ENCODE measurements at places on chromosomes 12 and 14.

DNA sequence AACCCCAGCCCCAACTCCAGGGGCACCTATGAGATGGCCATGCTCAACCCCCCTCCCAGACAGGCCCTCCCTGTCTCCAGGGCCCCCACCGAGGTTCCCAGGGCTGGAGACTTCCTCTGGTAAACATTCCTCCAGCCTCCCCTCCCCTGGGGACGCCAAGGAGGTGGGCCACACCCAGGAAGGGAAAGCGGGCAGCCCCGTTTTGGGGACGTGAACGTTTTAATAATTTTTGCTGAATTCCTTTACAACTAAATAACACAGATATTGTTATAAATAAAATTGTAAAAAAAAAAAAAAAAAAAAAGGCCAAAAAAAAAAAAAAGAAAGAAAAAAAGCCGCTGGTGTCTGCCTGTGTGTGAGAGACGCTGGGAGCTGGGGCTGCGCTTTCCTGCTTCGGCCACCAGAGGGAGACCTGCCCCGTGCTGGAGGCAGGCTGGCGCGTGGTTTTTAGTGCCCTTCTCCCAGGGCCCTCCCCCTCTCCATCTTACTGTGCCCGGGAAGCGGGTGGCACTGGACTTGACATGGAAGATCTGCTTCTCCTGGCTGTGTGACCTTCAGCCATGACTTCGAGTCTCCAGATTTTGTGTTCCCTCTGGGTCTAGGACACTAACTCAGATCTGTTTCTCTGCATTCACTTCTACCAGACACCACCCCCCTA is 3.4 kb upstream of the NXPH4 start:
- peak; percentile 61 for DNase-seq

DNA sequence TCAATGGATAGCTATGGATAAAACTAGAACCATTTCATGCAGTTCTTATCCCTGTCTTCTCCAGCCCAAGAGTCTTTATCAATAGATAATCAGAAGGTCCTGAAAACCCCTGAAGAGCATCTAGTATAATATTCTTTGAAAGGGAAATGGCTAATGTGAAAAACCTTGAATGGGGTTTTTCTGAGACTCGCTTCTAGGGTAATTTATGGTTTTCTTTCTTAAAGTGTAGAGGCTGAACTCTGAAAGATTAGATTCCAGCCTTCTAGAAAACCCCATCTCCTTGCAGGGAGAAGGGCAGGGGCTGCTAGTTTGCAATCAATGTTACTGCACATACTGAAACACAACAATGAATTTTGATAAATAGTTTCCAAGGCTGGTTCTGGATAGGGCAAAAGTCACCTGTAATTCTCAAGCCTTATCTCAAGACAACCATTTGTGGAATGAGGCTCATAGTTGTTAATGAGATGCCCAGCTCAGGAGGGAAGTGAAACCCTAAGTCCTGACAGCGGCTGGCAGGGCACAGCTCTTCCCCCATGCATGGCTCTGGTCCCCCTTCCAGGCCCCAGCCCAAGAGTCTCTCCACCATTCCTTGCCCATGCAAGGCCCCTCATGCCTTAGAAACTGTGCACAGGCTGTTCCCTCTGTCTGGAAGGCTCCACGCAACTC is 33.7 kb upstream of the PYGL start:
- no peak for DNase-seq

DNA sequence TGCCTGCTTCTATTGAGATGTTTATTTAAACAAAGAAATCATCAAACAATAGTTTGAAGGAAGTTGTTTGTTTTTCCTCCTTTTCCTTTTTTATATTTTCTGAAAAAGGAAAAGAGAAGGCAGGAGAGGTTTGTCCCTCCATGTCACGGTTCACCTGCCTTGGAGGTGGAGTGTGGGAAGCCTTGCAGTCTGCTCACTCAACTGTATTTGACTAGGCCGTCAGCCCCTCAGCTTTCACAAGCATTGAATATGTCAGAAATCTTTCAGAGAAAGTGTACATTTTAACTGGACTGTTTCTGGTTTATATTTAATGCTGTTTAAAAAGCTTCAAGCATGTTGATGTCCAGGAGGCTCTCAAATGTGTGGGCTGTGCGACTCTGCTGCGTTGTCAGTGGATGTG is 370.4 kb downstream of the NPAS3 start:
- no peak for DNase-seq

DNA sequence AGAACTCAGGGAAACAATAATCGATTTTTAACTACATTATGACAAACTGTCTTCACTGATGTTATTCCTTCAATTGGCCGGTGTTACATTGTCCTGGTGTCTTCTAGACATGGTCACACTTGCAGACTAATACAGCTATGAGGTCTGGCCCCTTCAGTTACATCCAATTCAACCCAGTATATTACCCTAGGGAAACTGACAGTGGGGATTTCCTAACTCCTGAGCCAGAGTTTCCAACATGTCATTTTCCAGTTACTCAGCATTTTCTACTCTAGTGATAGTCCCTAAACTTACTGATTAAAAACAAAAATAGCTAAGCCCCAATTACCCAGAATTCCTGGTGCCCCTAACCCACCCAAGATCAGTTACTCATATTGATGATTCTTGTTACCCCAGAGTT is 21.1 kb downstream of the IFNG start:
- DNase-seq = no peak

DNA sequence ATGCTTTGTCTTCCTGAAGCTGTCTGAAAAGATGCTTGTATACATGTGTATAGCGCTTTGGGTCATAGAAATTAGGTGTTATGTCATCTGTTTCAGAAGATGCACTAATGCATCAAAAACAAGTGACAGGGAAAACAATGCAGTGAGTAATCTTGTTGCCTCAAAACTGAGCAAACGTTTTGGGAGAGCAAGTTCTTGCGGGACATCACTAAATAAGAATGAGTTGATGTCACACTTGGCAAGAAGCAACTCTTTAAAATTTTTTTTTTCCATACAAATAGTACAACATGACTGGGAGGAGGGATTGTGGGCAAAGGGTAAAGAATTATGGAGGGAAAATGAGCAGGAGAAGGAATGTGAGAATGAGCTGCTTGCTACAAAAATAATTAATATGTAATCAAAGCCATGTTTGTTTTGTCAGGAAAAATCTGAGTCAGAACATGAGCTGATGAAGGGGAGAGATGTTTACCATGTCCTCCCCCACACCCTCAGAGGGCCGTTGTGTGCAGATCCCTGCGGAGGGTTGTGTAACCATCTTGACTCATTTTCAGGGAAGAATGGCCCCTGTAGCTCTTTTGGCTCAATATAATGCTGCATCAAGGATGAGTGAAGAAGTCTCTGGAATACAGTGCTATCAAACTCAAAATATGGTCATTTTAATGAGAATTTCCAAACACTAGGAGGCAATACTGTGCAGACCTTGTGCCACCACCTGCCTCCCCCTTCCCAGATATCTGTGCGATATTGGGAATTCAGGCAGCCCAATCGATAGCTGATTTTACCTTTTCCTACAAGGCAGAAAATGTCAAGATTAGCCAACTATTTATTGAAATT is 41.4 kb downstream of the BORCS5 start:
- no peak for DNase-seq

DNA sequence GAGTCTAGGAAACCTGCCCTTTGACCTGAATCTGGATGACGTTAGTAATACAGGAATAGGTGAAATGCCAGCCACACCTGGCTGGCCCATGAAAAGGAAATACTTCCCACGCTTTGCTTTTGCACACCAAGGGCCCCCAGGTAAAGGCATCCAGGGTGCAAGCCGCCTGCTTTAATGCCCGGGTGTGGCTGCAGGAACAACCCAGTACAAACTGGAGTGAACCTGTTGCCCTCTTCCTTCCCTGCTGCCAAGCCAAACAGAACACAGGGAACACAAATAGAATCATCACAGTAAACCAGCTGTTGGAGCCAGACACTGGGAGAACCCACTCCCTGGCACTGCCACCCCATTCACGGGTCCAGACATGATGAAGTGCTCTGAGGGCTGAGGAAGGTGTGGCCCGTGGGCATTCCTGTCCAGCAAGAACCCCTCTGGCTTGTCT is 24.2 kb upstream of the FOS start:
- no peak for DNase-seq

DNA sequence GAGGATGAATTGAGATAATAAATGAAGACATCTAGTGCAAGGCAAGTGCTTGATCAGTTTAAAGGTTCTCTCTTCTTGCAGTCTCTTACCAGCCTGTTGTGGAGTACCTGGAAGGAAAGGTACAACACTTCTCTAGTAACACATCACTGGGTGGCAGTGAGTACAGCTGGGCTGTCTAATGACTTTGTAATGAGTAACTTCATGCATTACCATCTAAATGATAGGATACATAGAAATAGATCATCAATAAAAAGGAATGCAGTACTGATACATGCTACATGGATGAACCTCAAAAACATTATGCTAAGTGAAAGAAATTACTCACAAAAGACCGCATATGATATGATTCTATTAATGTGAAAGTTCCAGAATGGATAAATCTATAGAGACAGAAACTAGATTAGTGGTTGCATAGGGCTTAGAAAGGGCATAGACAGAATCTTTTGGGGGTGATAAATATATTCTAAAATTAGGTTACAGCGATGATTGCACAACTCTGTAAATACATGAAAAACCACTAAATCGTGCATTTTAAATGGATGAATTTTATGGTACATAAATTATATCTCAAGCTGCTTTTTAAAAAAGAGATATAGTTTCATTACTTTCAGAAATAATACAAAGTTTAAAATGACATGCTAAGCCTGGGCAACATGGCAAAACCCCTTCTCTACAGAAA is 224.4 kb downstream of the CHST11 start:
- DNase-seq = no peak

DNA sequence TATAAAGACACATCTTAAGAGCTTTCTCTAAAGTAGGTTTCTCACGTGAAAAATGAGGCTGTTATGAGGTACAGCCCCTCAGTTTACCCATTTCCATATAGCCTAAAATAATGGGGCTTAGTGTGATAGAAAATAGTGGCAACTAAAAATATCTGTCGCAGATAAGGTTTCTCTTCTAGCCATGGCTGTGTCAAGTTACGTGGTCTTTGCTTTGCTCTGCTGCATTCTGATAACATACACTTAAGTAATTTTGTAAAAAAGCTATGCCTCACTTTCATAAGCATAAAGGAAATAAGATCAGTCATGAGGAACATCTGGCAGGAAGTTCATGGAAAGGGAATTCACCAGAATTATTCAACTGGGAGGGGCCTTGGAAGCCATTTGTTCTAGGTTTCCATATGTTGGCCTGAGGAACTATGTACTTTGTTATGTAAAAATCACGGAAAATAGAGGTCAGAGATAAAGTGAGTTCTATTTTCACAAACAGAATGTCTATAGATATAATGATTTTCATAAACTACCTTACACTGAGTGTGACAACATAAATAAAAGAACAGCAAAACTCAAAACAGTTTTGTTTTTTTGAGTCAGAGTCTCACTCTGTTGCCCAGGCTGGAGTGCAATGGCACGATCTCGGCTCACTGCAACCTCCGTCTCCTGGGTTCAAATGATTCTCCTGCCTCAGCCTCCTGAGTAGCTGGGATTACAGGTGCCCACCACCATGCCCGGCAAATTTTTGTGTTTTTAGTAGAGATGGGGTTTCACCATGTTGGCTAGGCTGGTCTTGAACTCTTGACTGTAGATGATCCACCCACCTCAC is 195.6 kb upstream of the KRR1 start:
- no peak for DNase-seq

- no peak for DNase-seq
Measured at GRCh38 chr12:53214687-53215455, 7.8 kb upstream of the ITGB7 start.

DNA sequence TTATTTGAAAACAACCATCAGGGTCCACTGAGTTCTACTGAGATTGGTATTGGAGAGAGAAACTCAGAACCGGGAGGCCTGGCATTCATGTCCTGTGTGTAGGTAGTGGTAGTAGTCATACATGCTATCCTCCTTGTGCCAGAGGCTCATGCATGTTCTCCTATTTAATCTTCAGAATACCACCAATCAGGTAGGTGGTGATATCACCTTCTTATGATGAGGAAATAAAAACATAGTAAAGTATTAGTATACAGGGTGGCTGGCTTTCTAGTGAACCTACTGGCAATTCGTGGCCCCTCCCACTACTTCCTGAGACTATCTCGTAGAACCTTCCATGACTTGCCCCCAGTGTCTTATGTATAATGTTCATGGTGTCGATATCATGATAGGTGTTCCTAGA is 40.5 kb upstream of the EID3 start:
- DNase-seq = no peak

DNA sequence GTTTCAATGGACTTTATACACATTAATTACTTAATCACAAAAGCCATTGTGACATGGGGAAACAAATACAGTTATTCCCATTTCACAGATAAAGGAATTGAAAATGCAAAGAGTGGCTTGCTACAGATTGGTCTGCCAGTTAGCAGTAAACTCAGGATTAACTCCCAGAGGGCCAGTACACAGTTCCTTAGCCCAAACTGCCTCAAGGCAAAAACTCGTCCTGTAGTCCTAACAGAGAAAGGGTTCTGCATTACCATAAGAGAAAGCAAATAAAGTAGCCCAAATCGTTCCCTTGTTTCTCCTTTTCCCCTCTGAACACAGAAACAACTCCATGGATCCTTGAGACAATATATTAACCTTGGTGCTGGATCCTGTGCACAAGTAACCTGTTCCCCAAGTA is 274.4 kb downstream of the LRIG3 start:
- peak; percentile 45 for DNase-seq

DNA sequence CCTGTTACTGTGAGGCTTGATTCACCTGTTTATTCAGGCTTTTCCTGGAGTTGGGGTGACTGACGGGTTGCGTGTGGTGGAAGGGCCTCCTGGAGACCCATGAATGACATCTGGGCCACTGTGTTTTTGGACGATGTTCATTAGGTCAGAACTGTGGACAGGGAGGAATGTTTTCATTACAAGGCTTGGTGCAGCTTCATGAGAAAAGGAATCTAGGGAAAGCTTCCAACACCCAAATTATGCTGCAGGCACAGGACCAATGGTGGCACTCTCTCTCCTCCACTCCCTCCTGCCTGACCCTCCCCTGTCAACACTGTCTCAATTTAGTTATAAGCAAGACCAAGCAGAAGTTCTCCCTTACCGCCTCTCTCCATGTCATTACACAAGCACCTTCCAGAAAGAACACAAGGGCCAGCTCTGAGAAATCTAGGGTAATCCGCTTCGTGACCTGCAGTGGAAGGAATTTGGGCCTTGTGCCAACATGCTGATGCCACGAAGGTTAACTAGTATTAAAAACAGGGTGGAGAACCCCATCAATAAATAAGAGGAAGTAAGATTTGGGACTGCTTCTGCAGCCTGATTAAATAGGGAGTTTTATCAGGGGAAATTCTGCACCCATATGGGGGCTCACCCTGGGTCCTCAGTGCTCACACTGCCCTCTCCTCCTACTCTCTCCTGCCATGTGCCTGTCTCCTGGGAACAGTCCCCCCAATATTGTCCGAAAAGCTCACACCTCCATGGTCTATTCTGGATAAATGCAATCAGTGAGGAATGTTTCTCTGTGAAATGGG is 200.3 kb downstream of the KTN1 start:
- no peak for DNase-seq

DNA sequence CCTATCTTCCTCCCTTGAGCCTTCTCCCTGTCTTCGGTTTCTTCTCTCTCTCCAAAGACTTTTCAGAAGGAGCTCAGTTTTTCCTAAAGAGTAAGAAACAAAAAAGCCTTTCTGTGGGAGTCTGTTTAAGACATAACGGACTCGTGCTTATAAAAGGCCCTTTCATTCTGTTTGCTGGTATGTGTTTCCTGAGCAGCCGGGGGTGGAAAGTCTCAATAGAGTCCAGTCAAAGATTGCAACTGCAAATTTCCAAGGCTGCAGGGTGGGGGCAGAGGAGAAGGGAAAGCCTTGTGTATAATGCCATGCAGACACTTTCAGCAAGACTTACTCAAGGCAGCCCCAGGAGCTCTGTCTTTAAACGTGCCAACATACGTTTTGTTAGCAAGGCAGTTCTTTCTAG is 62.2 kb downstream of the GNG2 start:
- DNase-seq = peak; percentile 26

GRCh38 chr14:25049093-25049567 is 817 bp downstream of the STXBP6 start:
- DNase-seq = no peak
